ENCODE measurements at places on chromosomes 2 and 18. TPM values are rescaled to one million over a fixed set of nuclear protein-coding genes. Genes with fewer than 3 reads are reported as not detected.

TRIM43 gene
- total RNA-seq: not detected

- no peak for DNase-seq
Observed at GRCh38 chr2:135454608-135455007, 76.4 kb downstream of the ZRANB3 start.

FER1L5 gene
- not detected for total RNA-seq

AOX1 gene
- total RNA-seq: 6.1 TPM

GRCh38 chr2:179985163-179985820 is 21.8 kb downstream of the CWC22 start:
- DNase-seq: no peak

TXNDC2 gene
- total RNA-seq: not detected

NOSTRIN gene
- 0.40 TPM for total RNA-seq

DNA sequence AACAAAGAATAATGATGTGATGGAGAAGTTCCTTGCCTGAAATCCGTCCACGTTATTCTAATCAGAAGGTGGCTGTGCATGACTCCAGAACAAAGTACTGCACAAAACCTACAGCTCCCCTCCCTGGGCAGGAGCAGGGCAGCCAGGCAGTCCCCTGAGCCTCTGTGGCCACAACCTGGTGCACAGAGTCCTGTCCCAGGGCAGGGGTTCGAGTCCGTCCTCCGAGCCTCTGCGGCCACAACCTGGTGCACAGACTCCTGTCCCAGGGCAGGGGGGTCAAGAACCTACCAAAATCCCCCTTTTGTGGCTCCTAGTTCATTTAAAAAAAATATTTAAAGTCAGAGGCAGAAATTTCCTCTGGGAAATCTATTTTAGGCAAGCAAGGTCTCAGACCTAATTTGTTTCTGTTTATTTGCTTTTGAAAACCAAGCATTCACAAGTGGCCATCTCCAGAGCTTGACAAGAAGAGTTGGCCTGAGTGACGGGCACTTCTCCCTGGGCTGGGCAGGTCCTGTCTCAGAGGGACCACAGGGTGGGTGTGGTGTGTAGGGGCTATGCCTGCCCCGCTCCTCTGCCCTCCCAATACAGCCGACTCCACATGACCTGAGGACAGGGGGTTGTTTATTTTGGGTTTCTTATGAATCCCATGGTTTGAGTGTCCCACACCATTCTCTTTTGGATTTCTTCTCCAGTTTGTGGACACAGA is 255.9 kb upstream of the PXDN start:
- no peak for DNase-seq

DNA sequence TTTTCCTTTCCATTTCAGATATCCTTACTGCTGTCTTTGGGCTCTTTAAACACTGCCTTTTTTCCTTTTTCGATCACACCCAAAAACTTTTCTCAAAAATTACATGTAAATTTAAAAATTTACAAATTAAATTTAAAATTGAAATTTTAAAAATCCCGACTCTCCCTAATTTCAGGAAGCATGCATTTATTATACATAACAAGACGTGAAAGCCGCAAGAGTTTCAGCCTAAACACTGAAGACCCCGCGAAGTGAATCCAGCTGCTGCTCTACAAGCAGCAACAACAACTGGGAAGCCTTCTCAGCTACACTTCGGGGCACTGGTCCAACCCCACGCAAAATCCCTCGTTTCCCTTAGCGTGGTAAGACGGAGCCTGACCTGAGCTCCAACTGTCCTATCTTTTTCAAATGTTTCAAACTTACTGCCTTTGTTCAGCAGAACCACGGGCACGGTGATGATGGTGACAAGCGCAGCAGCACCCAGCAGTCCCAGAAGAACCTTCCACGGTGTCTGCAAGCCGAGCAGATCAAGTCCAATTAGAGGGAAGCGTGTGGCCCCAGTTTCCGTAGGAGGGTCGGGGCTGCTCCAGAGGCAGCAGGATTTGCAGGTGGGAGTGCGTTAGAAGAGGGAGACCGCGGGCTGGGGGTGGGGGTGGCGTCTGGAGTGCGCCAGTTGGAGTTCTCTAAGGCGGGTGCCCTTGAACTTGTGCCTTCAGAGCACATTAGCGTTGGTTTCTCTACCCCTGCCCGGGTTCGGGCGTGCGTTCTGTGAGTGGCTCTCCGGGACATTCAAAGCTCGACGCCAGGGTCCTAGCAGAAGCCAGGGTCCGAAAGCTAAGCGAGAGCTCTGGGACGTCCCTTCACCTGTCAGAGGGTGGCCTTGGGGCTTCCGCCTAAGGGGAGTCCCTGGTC is 783 bp downstream of the DPP4 start:
- peak; percentile 41 for DNase-seq

GRCh38 chr2:3927031-3927430 is 223.7 kb downstream of the DCDC2C start:
- no peak for DNase-seq

DNA sequence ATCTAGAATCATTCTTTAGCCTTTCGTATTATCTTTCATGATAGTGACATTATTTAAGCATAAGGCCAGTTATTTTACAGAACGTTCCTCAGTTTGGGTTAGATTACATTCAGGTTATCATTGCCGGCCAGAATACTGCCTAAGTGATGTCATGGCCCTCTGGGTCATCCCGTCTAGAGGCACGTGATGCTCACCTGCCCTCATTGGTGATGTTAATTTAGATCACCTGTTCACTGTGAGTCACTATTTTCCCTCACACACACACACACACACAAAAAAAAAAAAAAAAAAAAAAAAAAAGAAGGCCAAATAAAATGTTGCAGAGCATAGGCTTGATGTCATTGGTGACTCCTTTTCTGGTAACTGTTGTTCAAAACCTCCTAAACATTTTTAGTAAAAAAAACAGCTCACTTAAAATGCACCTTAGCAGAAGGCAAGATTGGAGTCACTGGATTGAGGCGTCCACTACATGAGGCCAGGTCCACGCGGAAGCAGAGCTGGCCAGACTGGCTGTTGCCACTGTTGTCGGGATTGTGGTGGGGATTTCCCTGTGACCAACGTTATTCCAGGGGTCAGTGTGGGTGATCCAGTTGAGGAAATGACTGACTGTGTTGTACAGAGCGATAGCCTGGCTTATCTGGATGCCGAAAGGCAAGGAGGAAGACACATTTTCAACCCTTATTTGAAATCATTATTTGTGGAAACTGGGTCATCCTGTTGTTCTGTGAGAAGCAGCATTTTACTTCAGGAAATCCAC is 52.1 kb upstream of the CNGA3 start:
- DNase-seq: peak; percentile 98

AQP12B gene
- total RNA-seq: not detected

DNA sequence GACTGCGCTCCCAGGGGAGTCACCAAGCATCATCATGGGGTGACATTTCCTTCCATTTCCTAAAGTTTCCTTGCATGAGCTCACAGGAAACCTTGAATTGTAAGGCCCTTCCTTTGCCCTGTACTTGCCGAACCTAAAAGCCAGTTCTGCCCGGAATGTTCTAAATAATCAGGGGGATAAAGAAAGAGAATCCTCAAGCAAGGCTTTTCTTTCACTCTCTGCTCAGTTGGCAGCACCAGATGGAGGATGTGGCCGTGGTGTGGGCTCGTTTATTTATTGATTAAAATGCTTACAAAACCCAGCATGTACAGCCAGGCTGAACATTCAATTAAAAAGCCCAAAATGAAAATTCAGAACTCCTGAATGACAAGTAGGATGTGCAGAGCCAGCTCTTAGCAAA is 170.5 kb downstream of the SH3RF3 start:
- DNase-seq: no peak

WNT10A gene
- not detected for total RNA-seq

DNA sequence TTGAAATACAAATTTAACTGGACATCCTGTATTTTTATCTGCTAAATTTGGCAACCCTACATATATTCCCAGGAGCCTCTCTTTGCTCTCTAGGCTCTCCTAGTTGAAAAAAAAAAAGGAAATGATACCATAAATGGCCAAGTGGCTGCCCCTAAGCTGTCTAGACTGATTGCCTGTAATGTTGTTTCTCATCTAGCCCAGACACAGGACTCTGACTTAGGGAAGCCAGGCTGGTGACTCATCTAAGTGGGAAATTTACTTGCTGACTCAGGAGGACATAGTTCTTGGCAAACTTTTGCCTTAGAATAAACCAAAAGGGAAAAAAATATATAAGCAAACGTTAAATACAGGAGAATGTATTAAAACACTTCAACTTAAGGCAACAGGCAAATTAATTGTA is 14.6 kb upstream of the ITGAV start:
- DNase-seq: peak; percentile 99

DNA sequence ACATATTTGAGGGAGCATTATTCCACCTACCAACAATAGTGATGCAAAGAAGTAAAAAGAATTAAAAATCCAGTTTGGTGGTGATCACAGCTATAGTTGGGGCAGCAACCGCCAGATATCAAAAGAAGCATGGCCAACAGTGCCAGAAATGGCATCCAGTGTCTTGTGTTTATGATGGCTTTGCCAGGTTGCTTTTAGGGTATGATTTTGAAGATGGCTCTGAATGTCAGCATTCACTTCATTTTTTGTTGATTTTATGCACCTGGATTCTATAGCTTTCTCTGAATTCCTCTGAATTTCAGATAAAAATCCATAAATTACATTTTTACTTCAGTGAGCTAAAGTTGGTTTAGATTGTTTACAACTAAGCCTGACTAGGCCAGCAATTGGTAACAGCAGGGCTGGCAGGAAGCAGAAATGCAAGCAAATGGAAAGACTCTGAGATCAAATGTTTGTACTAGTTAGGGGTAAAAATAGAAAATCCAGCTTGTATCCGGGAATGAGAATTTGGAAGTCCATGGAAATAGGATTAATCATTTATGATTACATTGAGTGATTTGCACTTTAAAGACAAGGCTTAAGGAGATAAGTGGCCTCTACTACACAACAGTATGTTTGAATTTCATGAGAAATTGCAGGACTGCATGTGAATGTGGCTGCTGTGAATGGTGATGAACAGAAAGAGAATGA is 40.4 kb downstream of the COL3A1 start:
- peak; percentile 35 for DNase-seq

Data from lung microvascular endothelial cell (primary cell).